ENCODE measurements at places on chromosomes 12 and 14. TPM values are rescaled to one million over a fixed set of nuclear protein-coding genes. Genes with fewer than 3 reads are reported as not detected.

The STON2 gene
- 81.2 TPM for total RNA-seq

The CCDC91 gene
- 22.8 TPM for total RNA-seq

The PRB3 gene
- not detected for total RNA-seq

The P2RX2 gene
- total RNA-seq = not detected

The GRIP1 gene
- total RNA-seq = 4.7 TPM

The B3GNT4 gene
- 0.23 TPM for total RNA-seq

The TTC9 gene
- 0.46 TPM for total RNA-seq

The STXBP6 gene
- total RNA-seq = not detected

The OR6C65 gene
- total RNA-seq = not detected

The RAPGEF3 gene
- total RNA-seq = 28.3 TPM

The IL22 gene
- not detected for total RNA-seq

The A2M gene
- not detected for total RNA-seq

The FKBP3 gene
- 31.8 TPM for total RNA-seq

The SSTR1 gene
- total RNA-seq = not detected

The ERGIC2 gene
- 123 TPM for total RNA-seq

The RHOJ gene
- not detected for total RNA-seq

The ACSM4 gene
- not detected for total RNA-seq

The A2ML1 gene
- 2.7 TPM for total RNA-seq

The ST8SIA1 gene
- total RNA-seq = 4.7 TPM

The GZMH gene
- not detected for total RNA-seq

The REP15 gene
- total RNA-seq = 0.08 TPM

The TFCP2 gene
- 8.7 TPM for total RNA-seq

All from hair follicular keratinocyte (primary cell).